Activated CD8-positive, alpha-beta memory T cell treated with anti-CD3 and anti-CD28 coated beads, Interleukin-2, amount 50 U/mL, for 4 hours (primary cell): ENCODE measurements at places on chromosomes 1 and 21.

GRCh38 chr1:246267426-246267825, 239.7 kb downstream of the SMYD3 start:
- no peak for DNase-seq

DNA sequence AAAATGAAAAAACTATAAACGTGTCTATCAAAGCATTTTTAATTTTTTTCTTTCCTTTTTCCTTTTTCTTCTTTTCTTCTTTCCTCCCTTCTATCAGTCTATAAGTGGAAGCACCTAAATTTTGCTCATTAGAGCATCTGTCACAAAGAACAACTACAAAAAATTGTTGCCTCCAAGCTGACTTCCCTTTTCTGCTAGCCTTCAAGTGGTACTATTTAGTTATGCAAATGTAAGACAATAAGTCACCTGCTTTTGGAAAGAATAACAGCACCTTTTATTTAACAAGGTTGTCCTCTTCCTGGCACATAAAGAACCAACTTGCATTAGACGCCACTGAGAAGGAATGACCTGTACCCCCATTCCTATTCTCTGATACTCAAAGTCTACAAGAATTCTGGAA, 45.0 kb upstream of the C1orf53 start:
- DNase-seq: no peak

- DNase-seq: no peak
Measured at GRCh38 chr1:183200451-183200850, 14.4 kb downstream of the LAMC2 start.

GRCh38 chr1:201269281-201269680, 14.0 kb upstream of the PKP1 start:
- DNase-seq: no peak

- no peak for DNase-seq
Measured at GRCh38 chr1:106962591-106962990, 93.9 kb upstream of the PRMT6 start.

DNA sequence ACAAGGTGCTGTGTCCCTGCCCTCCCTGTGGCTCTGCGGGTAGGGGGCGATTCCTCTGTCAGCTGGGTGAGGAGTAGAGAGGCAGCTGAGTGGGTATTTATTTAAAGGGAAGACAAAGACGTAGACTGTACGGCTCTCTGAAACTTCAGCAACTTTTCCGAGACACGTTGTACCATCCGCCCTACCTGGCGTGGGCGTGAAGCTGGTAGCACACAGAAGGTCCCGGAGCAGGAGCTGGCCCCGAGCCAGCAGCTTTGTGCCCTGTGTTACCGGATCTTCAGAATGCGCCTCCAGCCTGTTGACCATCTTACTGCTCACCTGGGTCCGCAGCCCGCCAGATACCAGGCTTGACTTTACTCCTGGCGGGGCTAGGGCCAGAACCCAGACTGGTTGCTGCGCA, 34.9 kb downstream of the PRKCZ start:
- no peak for DNase-seq

- peak; percentile 70 for DNase-seq
Measured at GRCh38 chr1:21216835-21217811, 40.4 kb upstream of the EIF4G3 start.

GRCh38 chr1:207045453-207045852, 5.6 kb downstream of the YOD1 start:
- DNase-seq: no peak

GRCh38 chr1:86906419-86906818, 7.5 kb downstream of the SELENOF start:
- no peak for DNase-seq

- no peak for DNase-seq
Measured at GRCh38 chr1:41534181-41535076, 49.9 kb upstream of the EDN2 start.

DNA sequence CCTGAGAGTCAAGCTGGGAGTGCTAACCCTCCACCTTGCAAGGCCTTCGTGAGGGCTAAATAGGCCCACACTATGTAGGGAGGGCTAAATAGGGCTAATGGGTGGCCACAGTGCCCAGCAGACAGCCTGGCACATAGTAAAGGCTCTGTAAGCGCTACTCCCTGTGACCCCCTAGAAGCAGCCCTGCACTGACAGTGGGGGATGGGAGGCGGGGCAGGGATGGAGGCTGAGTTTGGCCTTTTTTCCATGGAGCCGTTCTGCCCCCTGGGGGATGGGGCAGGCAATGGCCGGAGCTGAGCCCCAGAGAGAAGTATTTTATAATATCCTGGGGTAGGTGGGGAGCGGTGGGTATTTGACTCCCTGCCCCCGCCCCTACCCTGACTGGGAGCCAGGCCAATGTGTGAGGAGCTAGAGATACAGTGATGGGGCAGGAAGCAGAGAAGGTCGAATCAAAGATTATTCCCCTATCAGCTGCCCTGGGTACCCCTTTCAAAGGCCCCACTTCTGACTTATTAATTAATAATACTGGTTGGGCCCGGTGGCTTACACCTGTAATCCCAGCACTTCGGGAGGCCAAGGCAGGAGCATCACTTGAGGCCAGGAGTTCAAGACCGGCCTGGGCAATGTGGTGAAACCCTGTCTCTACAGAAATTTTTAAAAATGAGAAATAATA, 42.3 kb downstream of the LACTBL1 start:
- no peak for DNase-seq
